ENCODE measurements at places on chromosomes 11 and 22.

DNA sequence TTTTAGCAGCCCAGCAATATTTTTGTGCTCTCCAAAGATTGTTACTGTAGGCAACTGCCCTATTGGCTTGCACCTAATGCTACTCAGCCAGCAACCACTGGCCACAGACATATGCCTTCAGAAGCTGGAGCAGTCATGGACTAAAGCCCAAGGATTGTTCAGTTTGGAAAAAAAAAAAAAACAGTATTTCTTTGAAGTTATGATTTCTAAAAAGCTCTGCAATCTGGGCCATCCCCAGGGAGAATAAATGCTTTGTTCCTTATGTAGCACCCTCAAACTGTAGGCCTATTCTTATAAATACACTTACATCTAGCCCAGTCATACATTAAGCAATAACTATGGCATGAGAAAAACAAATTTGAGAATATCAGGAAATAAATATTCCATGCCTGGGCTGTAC, 2190.5 kb upstream of the RAG2 start:
- no peak for DNase-seq

DNA sequence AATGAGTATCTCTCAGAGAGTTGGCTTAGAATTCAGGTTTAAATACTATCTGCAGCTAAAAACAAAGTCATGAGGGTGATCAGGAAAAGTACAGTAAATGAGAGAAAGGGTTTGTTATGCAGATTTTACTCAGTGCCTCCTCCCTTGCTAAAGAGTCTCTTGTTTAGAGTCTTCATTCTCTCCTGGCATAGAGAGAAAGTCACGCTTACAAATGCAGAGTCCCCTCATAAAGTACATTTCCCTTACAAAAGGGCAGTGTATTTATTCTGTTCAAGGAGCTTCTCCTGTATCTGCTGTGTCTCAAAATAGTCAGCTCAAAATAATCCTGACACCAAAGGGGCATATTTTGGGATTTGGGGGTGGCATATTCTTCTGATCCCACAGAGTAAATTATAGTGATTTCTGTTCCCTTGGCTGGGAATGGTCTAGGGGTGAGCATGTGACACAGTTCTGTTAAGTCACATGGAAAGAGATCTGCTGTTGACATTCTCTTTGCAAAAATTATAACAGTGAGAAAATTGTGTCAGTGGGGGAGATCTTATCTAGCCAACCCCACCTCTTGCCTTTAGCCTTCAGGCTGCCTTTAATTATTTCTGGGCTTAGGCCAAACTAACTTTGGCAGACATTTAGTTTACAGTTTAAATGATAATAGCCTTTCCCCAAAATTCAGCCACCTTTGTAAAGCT, 102.9 kb downstream of the MTNR1B start:
- DNase-seq: no peak

- DNase-seq: no peak
Observed at GRCh38 chr22:42684462-42685195, 35.4 kb upstream of the CYB5R3 start.

DNA sequence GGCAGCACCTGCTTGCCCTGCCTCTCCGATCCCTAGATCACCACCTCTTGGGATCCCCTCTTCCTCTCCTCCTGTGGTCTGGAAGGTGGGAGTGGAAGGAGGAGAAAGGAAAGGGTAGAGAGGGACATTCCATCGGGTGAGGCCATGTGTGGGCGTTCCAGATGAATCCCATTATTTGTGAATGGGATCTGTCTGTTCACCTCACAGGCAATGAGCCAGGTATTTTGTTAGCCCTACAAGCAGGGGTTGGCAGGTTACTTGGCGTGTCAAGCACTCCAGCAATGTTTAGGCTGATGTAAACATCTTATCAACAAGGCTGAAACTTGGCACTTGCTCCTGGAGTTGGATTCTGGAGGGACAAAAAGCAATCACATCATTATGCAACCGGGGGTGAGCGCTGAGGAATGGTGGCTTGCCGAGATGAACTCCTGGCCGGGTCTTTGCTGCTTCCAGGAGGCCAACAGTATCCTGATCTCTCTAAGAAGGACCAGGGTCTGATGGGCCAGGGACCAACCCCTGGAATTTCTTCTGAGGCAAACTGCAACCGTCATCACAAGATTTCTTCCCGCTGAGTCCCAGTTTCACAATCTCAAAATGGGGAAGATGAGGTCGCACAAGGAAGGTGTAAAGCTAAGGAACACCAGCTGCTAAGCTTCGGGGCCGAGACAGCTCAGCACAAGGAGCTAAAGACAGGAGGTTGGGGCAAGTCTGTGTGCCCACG, 7.8 kb downstream of the ADAMTS8 start:
- no peak for DNase-seq

DNA sequence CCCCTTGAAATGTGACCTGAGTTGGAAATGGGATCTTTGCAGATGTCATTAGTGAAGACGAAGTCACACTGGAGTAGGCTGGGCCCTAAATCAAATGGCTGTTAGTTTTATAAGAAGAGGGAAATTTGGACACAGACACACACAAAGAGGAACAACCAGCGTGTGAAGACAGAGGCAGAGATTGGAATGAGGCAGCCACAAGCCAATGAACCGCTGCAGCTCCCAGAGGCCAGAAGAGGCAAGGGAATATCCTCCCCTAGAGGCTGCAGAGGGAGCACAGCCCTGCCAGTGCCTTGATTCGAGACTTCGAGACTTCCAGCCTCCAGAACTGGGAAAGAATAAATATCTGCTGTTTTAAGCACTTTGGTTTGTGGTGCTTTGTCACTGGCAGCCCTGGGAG, 484.5 kb downstream of the MN1 start:
- DNase-seq: no peak

- DNase-seq: peak; percentile 12
Observed at GRCh38 chr11:57368106-57368844, 12.7 kb downstream of the PRG3 start.

DNA sequence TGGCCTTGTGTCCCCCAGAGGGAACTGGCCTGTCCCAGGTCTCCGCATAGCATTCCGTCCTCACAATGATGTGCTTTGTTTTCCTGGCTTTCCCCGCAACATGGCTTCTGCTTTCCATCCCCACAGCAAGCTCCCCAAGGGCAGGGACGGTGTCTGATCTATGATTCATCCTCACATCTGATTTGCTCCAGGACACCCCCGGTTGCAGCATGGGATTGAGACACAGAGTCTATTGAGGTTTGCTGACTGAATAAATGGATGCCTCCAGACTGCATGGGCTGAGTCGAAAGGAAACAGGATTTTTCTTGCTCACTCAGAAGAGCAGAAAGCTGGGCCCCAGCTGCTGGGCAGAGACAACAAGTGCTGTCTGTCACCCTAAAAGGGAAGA, 40.2 kb downstream of the LMO1 start:
- DNase-seq: no peak

- DNase-seq: no peak
Observed at GRCh38 chr11:46002189-46002588, 79.7 kb downstream of the LARGE2 start.

DNA sequence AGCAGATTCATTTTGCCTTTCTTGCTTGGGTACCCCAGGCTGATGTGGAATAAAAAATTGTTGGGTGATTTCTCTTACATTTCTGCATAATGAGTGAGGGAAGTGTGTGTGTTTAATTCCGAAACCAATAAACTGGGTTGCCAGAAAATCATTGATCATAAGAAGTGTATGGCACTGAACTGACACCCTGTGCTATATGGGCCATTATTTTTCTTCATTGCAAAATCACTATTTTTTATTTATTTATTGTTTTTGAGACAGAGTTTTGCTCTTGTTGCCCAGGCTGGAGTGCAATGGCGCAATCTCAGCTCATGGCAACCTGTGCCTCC, 14.6 kb upstream of the HIKESHI start:
- no peak for DNase-seq

- no peak for DNase-seq
Observed at GRCh38 chr11:85495918-85496317, 131.2 kb downstream of the DLG2 start.
